Stimulated activated CD4-positive, alpha-beta T cell treated with anti-CD3 and anti-CD28 coated beads, Interleukin-15, amount 100 ng/mL, for 1 hour (primary cell): ENCODE measurements at places on chromosomes 5 and 9.

GRCh38 chr5:107466233-107466769 is 204.4 kb downstream of the EFNA5 start:
- no peak for DNase-seq

GRCh38 chr9:16871336-16872151 is 1.1 kb upstream of the BNC2 start:
- DNase-seq: no peak

DNA sequence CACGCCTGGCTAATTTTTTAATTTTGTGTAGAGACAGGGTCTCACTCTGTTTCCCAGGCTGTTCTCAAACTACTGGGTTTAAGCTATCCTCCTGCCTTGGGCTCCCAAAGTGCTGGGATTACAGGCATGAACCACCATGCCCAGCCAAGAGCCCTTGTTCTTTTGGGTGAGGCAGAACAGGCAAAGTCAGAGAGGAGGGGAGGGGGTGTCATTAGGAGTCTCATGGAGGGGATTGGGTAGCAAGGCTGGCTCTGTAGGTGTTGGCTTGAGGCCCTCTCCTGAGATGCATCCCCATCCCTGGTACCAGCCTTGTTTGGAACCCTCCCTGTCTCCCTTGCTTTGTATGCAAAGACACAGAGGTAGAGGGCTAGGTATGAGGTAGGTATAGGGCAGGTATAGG is 24.1 kb downstream of the GSN start:
- no peak for DNase-seq

GRCh38 chr9:136631038-136632000 is 31.4 kb upstream of the EGFL7 start:
- peak; percentile 66 for DNase-seq

DNA sequence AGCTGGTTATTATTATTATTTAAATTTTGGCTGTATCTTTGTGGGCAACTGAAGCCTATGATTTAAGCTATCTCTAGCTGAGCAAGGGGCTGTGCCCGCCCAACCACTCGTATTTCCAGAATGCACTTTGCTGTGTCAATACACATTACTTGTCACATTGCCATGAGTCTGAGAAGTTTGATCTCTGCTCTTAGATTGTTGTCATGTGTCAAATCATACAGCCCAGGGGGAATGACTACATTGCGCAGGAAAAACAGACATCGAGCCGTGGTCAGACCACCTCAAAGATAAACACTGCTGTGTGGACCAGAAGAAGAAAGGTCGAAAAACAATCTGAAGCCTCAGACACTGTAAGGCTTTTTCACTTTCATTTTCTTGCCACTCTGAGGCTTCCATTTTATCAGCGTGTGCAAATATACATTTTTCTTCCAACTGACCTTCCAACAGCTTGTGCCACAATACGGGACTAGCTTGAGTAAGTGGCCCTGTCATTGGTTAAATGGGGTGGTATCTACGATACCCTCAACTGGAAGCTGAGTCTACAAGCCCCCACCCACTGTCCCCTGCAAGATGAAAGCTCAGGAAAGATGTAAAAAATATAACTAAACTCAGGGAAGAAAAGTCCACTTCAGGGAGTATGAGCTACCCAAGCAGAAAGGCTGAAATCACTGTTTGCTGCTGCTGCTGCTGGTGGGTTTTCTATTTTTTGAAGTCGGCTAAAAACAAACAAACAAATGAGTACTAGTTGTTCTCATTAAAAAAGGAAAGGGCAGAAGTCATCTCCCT is 603.0 kb downstream of the BNC2 start:
- DNase-seq: no peak

DNA sequence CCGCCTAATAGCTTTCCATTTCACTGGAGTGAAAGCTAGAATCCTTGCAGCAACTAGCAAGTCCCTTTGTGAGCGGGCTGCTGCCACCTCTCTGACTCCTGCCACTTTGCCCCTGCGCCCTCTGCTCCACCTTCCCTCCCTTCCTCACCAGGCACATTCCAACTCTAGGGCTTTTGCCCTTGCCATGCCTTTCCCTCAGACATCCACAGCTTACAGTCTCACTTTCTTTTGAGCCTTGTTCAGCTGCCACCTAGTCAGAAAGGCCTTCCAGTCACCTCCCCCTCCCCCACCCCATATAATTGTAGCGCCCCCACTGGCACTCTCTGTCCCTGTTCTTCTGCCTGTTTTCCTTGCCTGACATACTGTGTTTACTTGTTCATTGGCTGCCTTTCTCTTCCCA is 31.0 kb downstream of the CYSTM1 start:
- DNase-seq: no peak

- no peak for DNase-seq
These were observed 144.6 kb downstream of the CACNA1B start for GRCh38 chr9:138022121-138022741.

DNA sequence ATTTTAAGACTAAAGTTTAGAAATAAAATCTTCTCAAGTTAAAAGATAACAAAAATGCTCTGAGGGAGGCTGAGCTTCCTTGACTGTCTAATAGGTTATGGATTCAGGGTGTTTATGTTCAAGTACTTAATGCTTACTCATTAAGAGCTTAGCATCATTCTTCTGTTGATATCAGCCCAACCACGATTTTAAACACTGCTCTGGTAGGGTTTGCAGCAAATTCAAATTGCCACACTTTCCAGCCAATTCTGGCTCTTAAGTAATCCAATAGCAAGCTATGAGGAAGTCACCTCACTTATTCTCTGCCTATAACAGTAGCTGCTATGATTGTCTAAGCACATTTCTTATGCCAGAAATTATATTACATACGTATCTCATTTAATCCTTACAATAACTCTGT is 191.0 kb upstream of the KIF2A start:
- DNase-seq: no peak
